ENCODE measurements at places on chromosomes 3 and 15.

DNA sequence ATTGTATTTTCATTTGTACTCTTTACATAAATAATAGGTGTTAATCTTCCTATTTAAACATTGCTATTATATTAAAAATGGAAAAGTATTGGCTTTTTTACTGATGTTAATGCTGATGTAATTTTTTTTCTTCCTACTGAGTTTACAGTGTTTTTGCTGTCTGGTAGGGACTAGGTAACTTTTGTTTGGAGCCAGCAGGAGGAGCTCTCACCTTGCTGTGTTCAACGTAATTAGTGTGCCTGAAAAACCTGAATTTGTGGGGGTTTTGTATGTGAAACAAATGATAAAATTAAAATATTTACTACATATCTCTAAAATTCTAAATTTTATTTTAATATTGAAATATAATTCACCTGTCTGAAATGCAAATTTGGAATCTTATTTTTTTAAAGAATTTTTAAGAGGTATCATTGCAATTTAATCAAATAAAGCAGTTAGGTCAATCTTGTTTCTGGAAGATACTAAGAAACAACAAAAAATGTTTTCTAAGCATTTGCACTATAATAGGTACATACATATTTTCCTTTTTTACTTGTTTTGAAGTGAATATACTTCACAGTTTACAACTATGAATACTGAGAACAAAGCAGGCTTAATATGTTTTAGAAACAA is 48.8 kb downstream of the EPHA6 start:
- DNase-seq = no peak

DNA sequence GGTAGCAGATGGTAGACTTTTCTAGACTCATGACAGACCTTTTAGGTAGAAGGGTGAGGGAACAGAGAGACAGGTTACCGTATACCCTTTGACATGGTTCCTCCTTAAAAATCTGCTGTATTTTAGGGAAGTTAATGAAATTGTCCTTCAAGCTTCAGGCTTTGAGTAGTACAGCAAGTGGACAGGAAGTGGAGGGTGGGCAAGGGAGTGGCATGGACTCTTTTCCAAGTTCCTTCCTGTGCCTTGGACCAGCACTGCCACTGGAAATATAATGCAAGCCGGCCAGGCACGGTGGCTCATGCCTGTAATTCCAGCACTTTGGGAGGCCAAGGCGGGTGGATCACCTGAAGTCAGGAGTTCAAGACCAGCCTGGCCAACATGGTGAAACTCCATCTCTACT is 156.1 kb upstream of the LRRFIP2 start:
- no peak for DNase-seq

DNA sequence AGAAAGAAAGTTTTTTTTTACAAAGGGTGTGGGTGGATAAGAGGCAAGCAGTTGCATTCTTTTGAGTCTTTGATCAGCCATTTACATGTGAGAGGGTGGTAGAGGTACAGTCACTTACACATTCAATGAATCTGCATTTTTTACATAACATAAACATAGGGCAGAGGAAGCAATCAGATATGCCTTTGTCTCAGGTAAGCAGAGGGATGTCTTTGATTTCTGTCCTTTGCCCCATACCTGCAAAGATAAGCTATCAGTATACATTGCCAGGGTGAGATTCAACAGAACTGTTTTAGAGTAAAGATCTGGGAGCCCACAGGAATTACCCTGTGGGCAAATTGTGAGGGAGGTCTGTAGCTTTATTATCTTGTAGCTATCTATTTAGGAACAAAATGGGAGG is 5.4 kb upstream of the PPP1R2 start:
- no peak for DNase-seq

DNA sequence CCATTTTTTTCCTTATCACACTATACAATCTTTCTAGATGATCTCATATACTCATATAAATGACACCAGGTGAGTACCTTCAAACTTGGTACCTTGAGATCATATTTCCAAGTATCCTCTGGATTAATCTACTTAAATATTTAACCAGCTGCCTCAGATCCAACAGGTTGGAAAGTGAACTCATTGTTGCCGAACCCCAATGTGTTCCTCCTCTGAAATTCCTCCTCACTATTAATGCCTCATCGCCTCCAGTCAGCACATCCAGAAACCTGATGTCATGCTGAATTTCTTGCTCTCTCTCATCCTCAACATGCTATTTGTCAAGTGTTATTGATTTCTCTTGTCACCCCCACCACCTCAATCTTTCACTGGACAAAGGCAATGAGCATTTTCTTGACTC is 221.8 kb downstream of the FMN1 start:
- no peak for DNase-seq

- DNase-seq = no peak
Measured at GRCh38 chr3:87082796-87083440, 92.0 kb upstream of the VGLL3 start.

DNA sequence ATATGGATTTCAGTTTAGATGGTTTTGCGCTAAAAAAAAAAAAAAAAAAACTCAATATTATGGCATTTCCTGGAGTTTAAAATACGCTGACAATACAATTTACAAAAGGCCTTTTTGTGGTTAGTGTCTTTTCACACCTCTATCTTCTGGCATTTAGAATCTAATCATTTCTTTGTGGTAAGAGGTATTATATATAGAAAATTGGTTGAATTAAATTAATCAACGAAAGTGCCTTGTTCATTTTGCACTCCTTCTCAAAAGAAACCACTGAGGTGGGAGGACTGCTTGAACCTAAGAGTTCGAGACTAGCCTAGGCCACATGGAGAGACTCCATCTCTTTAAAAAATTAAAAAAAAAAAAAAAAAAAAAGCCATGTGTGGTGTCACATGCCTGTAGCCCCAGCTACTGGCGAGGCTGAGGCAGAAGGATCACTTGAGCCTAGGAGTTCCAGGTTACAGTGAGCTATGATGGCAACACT is 90.0 kb upstream of the ICE2 start:
- no peak for DNase-seq

DNA sequence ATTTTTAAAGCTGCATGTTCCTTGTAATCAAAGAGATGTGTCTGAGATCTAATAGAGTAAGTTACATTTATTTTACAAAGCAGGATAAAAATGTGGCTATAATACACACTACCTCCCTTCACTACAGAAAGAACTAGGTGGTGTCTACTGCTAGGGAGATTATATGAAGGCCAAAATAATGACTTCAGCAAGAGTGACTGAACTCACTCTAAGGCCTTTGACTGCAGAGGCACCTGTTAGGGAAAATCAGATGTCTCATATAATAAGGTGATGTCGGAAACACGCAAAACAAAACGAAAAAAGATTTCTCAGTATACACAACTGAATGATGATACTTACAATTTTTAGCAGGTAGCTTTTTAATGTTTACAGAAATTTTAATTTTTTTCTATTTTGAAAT is 19.1 kb downstream of the B3GNT5 start:
- DNase-seq = no peak

GRCh38 chr3:160810362-160811236 is 54.6 kb downstream of the PPM1L start:
- no peak for DNase-seq

DNA sequence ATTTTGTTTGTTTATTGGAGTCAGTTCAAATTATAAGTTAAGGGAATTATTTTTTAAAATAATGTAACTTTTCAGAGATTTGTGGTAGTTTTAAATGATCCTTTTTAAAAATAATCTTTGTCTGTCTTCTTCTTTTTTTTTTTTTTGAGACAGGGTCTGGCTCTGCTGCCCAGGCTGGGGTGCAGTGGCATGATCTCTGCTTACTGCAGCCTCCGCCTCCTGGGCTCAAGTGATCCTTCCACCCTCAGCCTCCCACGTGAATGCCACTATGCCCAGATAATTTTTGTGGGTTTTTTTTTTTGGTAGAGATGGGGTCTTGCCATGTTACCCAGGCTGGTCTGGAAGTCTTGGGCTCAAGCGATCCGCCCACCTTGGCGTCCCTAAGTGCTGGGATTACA is 12.6 kb downstream of the FNDC3B start:
- DNase-seq = no peak

- no peak for DNase-seq
Measured at GRCh38 chr3:99895131-99895696, 77.6 kb downstream of the CMSS1 start.

GRCh38 chr3:56616478-56617006 is 59.6 kb downstream of the CCDC66 start:
- DNase-seq = no peak

DNA sequence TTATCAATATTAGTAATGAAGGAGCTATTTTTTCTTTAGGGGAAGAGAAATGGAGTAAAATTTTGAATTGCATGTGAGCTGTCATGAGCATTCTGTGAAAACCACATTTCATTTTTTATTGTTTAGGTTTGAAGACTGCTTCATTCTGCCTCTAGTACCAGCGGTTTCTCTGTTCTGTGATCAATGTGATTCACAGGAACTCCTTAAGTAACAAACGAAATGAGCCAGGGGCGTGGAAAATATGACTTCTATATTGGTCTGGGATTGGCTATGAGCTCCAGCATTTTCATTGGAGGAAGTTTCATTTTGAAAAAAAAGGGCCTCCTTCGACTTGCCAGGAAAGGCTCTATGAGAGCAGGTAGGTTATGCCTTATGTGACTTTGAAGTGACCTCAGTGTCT is 13.0 kb downstream of the NIPA2 start:
- DNase-seq = no peak
